ENCODE measurements at places on chromosomes 11 and 22.

- DNase-seq = no peak
These were observed 34.2 kb upstream of the EHF start for GRCh38 chr11:34586488-34587281.

DNA sequence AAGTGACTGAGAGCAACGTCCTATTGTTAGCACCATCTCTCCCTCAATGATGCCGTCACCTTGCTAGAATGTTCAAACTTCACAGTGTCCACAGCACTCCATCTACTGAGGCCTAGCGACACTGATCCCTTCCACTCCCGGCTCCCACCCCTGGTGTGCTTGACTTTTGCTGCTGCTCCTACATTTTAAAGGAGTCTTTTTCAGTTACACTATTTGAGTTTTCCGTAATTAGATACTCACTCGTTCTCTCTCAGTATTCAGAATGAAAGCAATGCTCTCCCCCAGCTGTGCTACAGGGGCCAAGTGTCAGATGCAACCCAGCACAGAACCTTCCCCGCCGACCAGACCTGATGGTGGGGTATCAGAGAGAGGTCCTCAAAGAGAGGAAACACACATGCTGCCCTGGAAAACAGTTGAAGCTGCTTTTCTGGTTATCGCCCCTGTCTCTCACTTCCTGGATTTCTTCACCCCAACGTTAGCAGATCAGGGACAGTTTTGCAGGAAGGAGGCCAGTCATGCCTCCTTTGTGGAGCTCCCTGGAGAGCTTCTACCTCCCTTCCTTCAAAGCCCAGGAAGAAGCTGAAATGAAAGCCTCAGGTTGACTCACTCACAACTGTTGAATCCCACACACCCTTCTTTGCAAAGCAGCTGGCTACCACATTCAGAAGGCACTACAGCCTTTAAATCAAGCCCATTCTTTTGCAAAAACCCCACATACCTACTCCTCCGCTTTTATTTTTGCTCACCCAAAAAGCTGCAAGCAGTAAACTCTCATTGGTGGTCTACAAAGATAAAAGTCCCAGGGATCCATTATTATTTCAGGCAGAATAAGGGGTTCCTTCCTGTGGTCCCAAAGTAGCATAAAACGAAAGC lies 23.5 kb downstream of the LARGE1 start:
- DNase-seq = no peak

DNA sequence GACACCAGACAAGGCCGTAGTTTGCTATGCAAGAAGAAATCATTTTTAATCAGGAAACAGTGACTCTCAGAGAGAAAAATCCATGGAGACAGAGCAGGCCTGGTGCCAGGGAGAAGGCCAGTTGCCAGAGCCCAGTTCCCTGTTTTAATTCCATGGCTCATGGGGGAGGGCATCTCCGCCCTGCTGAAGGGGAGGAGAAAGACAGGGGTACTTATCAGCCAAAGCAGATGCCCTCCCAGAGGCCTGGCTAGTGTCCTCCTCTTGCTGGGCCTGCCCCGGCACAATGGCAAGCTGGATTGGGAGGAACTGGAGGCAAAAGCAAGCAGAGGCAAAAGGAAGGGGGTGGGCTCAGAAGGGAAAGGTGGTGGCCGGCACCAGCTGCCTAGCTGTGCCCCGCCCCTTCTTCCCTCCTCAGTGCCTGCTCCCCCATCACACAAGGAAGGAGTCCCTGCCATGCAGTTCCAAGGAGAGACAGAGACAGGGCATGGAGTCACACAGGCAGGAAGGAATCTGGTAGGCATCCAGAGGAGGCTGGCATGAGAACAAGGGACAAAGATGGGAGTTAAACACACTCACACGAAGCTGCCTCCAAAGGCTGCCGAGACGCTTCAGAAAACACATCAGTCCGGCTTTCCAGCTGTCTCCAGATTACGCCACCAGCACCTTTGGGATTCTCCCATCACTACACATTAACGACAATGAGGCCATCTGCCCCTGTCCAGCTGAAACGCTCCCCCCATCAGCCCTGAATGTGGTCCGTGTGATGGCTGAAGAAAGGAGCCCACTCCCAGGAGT lies 591.8 kb downstream of the BUD13 start:
- no peak for DNase-seq

GRCh38 chr22:37179126-37179470 lies 8.9 kb downstream of the C1QTNF6 start:
- no peak for DNase-seq

DNA sequence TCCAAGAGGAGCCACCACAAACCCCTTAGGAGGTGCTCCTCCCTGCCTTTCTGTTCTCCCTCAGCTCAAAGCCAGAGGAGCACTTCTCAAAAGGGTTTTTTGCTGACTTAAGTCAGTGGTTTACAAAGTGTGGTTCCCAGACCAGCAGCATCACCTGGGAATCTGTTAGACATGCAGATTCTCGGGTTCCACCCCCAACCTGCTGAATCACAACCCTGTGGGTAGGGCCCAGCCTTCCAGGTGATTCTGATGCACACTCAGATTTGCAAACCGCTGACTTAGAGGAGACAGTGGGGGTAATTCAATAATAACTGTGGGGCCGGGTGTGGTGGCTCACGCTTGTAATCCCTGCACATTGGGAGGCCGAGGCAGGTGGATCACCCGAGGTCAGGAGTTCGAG lies 22.8 kb downstream of the CREB3L1 start:
- no peak for DNase-seq

- DNase-seq = no peak
These were observed 248.1 kb downstream of the CNTN5 start for GRCh38 chr11:99268886-99269285.

DNA sequence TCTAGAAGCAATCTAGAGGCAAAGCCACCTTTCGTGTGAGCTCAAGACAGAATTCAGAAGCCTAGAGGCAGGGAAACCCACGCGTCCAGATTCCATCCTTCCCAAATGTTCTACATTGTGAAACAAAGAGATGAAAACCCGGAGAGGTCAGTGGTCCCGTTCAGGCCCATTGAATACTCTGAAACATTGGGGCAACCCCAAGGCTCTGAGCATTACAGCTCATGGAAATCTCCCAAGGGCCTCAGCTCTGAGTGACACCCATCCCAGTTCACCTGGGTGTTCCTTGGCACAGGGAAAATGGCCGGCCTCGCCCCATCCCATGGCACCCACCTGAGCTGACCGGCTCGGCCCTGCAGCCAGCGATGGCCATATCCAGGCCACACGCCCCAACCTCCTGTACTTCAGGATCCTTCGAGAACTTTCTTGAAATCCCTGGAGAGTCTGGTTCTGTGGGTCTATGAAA lies 128.6 kb upstream of the FGF3 start:
- DNase-seq = no peak

GRCh38 chr11:24773322-24773721 lies 276.5 kb downstream of the LUZP2 start:
- no peak for DNase-seq

- no peak for DNase-seq
These were observed 2.0 kb upstream of the JAML start for GRCh38 chr11:118226781-118227180.

- DNase-seq = no peak
These were observed 21.9 kb upstream of the OAF start for GRCh38 chr11:120188811-120189455.

DNA sequence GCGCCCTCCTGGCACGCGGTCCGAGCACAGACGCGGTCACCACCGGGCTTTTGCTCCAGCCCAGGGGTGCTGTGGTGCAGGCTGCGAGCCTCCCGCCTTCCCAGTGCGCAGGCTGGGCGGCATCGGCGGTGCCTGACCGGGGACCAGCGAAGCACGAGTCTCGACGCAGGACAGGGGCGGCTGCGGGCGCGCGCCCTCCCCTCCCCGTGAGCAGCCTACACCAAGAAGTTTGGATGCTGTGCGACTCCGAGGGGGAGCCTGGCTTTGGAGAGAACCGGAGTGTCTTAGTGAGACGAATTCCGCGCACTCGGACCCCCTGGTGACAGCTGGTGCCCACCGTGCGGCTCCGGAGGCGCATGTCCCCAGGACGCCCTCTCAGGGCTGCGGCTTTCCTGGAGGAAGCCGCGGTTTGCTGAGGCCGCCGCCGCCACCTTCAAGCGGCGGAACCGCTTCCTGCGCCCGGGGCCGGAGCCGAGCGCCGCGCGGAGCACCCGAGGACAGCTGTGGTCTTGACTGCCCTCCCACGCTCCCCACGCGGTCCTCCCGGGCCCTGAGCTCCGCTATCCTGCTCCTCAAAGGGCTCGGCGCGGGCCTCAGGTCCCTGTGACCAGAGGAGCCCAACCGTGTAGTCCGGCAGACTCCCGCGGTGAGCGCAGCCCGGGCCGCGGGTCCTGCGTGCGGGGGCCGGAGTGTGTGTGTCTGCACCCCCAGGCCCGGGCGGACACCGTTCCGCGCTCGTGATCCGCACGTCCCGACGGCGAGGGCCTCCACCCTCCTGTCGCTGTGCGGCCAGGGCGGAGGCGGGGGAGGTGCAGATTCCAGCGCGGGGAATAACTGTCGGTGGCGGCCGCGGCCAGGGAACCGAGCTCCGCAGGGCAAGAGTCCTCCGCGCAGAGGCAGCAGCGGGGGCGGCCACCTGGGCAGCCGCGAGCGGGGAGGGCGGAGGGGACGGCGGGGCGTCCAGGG lies 1.7 kb downstream of the FGF3 start:
- no peak for DNase-seq

GRCh38 chr11:313787-314553 lies at the start of gene IFITM1:
TSS of gene IFITM1 (plus strand) at chr11:314040. CDS start at chr11:314171, 131 bp downstream.
- DNase-seq = no peak

- DNase-seq = no peak
These were observed 13.6 kb upstream of the OR5AS1 start for GRCh38 chr11:56013805-56014204.

DNA sequence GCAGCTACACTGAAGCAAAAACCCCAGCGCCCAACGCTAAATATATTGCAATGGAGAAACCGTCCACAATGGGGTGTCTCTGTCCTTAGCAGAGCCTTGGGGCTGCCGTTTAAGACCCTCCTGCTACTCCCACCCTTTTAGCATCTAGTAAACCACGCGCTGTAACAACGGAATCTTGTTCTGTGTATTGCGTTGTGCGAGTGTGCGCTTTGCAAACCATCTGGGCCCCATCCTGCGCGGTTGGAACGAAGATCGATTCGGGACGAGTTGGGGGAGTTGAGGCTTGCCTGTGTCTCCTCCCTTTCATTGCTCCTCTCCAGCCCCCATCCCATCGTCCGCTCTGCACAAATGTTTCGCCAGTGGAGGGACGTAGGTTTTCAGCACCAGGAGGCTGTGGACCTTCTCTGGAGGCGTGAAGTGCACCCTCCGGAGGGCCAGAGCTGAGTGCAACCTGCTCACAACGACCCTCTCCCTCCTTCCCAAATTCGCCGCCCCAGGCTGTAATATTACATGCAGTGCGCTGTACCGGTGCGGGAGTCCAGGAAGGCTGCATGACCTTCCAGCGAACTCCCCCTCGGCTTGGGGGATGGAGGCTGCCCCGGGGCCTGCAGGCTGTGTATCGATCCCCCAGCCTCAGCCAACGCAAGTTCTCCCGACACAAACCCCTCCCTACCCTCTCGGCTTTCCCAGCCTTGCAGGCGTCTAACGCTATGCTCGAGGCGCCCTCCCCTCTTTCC lies 1.6 kb upstream of the KMT2A start:
- DNase-seq = no peak

- no peak for DNase-seq
These were observed 16.1 kb downstream of the EWSR1 start for GRCh38 chr22:29284196-29284595.

- no peak for DNase-seq
These were observed 3911.2 kb upstream of the OR11H1 start for GRCh38 chr22:11616811-11617210.

- DNase-seq = no peak
These were observed 120.7 kb upstream of the OR9Q1 start for GRCh38 chr11:57903011-57903410.

GRCh38 chr11:126104420-126104819 lies 41.8 kb upstream of the CDON start:
- DNase-seq = no peak

- no peak for DNase-seq
These were observed 8.1 kb downstream of the OR5A2 start for GRCh38 chr11:59418156-59418555.

- DNase-seq = no peak
These were observed 4.8 kb downstream of the CLCF1 start for GRCh38 chr11:67368621-67369020.

DNA sequence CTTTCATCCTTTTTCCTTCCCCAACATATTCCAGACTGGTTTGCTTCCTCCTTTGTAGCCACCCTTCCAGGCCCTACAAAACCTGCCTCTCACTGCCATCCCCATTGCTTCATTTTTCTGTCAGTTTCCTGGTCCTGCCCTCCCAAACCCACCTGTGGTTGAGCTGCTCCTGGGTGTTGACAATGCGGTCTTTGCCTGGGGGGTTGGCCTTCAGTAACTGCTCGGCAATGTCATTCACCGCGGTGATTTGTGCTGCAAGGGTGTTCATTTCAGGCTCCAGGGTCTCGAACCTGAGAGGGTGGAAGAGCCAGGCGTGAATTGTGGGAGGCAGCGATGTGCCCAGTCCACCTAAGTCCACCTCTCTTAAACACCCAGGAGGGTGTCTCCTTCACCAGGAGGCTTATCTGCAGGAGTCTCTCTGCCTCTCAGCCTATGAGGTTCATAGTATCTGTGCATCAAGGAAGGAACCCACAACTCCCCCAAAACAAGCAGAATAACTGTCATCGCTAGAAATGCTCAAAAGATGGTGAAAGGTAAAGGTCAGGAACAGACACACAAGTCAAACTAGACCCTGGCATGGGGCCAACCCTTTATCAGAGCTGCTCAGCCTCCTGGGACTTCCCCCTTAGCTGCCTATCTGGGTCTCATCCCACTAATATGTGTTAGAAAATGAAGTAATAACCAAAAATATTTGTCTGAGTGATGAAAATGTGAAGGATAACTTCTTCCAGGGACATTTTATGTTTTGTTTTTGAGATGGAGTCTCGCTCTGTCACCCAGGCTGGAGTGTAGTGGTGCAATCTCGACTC lies 23.9 kb upstream of the RBM4B start:
- DNase-seq = no peak

DNA sequence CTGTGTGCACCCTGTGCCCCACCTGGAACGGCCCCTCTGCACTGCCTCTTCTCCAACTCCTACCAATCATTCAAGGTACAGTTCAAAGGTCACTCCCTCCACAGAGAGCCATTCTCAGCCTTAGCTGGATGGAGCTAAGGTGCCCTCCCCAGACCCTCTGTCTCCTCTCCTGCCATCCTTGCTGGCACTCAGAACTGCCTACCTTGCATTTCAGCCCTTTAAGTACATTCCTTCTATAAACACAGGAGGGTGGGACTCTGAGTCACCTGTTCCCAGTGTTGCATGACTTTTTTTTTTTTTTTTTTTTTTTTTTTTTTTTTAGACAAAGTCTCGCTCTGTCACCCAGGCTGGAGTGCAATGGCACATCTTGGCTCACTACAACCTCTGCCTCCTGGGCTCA lies 8.6 kb downstream of the TTLL1 start:
- DNase-seq = no peak

DNA sequence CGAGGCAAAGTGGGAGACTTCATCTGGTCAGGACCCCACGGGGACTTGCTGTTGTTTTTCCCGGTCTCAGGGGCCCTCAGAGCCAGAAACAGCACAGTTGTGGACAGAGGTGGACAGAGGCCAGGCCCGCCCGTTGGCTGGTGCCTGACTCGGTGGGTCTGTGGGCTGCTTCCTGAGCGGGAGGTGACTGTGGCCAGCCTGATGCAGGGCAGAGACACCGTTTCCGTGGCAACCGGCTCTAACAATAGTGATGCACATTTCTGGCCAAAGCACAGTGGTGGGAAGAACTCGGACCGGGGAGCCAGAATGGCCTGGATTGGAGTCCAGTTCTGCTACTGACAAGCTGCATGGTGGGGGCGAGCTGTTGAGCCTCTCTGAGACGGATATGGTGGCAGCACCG lies 58.7 kb upstream of the ATXN10 start:
- no peak for DNase-seq
